ENCODE measurements at places on chromosomes 3 and 15.

DNA sequence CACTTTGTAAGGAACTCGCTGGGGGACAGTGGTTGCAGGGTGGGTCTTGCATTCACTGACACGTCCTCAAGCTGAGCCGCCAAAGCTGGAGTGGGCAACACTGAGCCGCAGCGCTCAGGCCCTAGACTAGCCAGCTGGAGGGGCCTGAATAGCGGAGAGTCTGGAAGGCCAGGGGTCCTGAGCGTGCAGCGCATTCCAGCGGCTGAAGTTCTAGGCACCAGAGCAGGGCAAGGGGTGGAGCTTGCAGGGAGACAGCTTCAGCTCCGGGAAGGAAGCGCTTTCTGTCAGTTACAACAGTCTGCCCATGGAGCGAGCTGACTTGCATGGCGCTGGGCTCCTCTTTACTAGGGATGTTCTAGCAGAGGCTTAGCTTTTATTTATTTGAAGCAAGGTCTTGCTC lies 2.7 kb downstream of the MAP6D1 start:
- DNase-seq: no peak

- DNase-seq: no peak
Observed at GRCh38 chr3:194163697-194164096, 27.7 kb downstream of the HES1 start.

DNA sequence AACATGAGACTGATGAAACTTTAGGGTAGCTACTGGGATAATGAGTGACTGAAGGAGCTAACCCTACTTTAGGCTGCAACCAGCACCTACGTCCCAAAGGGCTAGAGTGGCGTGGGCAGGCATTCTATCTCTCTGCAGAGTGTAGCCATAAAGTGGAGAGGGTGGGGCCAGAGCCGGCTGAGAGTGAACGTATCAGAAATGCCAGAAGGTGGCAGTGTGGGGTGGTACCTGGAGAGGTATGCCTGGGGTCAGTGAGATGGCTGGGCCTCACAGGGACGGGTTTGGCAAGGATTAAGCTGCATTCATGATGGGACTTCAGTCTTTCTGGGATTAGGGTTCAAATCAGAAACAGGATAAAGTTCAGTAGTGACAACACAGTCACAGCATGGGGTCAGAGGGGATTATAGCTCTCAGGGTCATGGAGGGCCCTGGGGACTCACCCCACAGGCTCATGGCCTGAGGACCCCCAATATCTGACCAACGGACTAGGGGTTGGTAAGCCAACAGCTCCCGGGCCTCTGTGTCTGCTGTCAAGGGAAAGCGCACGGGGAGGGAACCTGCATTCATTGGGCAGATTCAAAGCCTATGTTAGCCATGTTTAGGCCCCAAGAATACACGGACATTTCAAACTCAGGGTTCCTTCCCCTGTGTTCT lies 86.5 kb upstream of the FOXB1 start:
- no peak for DNase-seq

- DNase-seq: no peak
Observed at GRCh38 chr3:124818398-124819091, 68.6 kb downstream of the ITGB5 start.

All from activated gamma-delta T cell (primary cell).